Midbrain (tissue), 1 donor: ENCODE measurements at places on chromosomes 1 and 21.

DNA sequence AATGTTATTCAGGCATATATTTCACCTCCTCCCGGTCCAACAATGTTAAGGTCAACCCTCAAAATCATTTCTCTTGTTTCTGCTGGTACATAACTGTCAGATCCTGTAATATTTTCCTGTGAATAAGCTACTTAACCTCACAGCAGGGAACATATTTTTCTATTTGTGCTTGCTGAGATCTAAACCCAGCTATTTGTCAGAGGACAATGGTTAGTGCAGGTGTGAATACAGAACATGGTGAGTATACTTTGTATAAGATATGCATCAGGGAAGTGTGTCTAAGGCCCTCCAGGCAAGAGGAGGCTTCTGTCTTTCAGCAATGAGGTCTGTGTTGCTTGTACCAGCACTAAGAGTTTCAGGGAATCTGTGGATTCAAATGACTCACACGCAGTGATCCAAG lies 970.6 kb downstream of the NCAM2 start:
- DNase-seq = no peak

DNA sequence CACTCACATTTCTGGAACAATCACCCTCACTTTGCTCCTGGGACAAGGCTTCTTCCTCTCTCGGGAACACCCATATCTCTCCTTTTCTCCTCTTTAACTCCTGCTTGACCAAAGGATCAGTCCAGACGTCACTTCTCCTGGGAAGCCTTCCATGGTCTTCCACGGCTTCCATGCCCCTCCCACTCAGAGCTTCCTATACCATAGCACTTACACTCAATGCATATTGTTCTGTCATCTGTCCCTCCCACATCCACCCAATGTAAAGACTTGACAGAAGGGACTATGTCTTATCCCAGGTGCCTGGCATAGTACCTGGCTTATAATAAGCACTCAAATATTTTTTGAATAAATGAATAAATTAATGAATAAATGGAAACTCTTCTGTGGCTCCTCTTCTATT lies 28.2 kb downstream of the CD34 start:
- no peak for DNase-seq

- no peak for DNase-seq
Measured at GRCh38 chr1:71087060-71087459, 6.2 kb upstream of the ZRANB2 start.

DNA sequence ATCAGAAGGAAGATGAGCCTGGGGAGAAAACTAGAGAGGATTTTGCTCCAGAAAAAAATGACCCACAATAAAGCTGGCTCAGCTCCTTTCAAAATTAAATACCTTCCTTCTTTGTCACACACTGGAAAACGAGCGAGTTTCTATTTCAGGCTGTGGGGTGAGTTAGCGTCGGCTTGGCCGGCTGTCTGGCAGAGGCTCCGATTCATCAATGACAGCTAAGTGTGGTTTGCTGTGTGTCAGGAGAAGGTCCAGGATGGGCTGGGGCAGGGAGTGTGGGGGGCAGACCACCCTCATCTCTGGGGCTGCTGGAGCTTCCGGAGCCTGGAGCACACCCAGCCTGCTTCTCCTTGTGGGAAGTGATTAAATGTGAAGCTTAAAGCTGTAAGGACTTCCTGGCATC lies 120.2 kb downstream of the ETS2 start:
- no peak for DNase-seq

DNA sequence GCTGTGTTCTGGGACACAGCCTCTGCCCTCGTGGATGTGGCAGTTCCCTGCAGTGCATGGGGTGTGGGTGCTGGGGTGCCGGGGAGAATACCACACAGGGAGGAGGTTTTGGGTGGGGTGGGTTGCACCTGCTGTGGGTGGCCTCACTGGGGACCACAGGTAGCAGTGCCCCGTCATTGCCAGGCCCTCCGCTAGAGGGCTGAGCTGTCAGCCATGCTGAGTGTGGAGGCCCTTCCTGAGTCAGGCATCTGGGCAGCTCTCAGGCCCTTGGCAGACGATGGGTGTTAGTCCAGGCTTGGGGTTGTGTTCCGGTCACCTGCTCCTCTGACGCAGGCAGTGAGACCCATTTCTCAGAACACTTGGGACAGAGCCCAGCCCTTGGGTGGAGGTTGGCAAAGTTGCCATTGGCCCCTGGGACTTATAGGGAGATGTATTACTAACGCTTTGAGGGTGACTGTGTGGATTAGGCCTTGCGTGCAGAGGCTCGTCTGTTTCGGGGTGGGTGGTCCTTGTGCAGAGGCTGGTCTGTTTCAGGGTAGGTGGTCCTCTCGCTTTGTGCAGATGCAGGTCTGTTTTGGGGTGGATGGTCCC lies 23.9 kb downstream of the PCNT start:
- no peak for DNase-seq

GRCh38 chr21:37082856-37083528 lies 9.9 kb downstream of the TTC3 start:
- DNase-seq = no peak

DNA sequence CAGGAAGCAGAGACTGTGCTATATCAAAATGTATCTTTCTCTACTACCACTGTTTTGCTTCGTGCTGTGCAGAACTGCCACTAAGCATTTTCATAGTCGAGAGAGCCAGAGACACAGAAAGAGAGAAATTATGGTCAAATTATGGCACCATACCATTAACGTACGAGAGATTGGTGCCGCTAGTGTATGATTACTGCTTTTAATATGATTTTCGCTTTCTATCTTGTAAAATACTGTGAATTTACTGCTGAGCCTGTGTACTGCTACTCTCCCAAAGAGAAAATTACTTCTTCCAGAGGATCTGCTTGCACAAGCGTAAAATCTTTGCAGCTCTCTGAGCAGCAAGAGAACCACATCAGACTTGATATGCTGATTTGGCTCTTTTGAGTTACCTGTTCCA lies 71.1 kb upstream of the ZNF281 start:
- no peak for DNase-seq

DNA sequence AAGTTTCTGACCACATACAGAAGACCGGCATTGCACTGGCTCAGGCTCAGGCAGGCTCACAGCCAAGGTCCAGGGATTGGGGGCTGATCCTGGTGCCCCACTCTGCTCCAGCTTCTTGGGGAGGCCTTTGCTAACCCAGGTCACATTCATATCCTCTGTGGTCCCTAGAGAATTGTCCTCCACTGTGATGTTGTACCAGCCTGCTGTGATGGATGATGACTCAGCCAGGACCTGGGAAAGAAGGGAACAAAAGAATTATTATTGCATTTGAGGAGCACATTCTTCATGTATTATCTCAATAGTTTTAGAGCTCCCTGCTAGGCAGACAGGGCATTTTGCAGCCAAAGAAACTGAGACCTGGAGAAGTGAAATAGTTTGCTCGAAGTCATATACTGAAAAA lies 114.3 kb upstream of the ETV3 start:
- DNase-seq = no peak

GRCh38 chr1:1730870-1731269 lies 6.7 kb upstream of the CDK11A start:
- no peak for DNase-seq

DNA sequence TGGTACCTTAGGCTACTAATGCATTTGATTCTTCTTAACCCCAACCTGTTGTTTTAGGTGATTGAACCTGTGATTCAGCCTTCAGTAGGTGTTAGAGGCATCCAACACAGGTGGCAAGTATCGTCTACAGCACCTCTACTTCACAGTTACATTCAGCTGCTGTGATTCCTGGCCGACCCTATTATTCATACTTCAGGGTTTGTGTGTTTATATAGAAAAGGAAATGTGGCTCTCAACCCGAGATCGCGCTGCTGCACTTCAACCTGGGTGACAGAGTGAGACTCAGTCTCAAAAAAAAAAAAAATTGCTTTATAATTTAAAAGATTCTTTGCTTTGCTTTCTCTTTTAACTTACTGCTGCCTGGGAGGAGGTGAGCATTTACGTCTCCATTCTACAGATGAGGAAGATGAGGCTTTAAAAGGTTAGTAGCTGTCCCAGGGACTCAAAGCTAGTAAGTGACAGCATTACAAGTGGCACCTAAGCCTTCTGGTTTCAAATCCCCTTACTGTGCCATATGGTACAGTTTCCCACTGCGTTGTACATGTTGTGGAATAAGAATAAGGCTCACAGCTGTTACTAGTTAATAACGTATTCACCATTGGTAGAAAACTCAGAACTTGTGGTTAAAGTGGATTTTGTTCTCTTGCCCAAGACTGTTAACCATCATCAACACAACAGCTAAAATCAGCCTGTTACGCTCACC lies 9.9 kb upstream of the GPR25 start:
- DNase-seq = no peak

- DNase-seq = no peak
Measured at GRCh38 chr1:167955915-167956314, 19.0 kb upstream of the MPC2 start.

DNA sequence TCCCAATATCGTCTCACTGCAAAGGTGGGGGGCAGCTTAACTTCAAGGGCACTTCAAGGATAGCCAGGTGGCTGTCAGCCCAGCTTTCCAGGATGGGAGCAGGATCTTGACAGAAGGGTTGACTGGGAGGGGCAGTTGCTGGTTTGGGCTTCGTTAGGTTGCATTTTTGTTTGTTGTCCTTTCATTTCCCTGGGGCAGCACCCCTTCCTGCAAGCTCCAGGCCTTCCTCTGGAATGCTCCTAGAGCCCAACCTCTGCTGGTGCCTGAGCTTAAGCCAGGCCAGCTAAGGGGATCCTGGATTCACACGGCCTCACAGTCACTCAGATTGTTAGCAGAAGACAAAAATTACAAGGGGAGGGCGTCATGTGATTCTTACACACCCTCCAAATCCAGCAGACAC lies 4.1 kb upstream of the OLIG2 start:
- no peak for DNase-seq

- no peak for DNase-seq
Measured at GRCh38 chr1:67847466-67847865, 14.2 kb upstream of the GNG12 start.

GRCh38 chr1:186618401-186619170 lies 61.6 kb downstream of the PTGS2 start:
- DNase-seq = peak; percentile 23

GRCh38 chr1:109190189-109190588 lies 23.5 kb upstream of the SARS1 start:
- DNase-seq = no peak

DNA sequence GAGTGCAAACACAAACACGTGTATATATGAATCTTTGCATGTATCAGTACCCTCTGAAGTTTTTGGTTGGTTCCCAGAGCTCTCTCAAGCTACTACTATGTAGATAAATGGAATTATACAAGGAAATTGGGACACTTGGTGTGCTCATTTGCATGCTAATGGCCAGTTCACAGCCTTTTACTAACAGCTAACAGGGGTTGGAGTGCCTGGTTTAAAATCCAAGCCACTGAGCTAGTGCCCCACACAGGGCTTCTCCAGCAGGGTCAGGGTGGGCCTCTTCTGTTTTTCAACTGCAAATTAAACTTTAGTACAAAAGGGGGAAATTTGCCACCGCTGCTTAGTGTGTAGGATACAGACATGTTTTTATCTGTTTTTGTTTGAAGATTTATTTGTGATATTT lies 121.0 kb downstream of the ATP5PO start:
- DNase-seq = no peak
